ENCODE measurements at places on chromosomes 11 and 22. TPM values are rescaled to one million over a fixed set of nuclear protein-coding genes. Genes with fewer than 3 reads are reported as not detected.

The NAALAD2 gene
- 0.51 TPM for polyA plus RNA-seq

The CASP4 gene
- 15.5 TPM for polyA plus RNA-seq

The KCTD17 gene
- polyA plus RNA-seq = 5.2 TPM

The OR8D1 gene
- not detected for polyA plus RNA-seq

The SELENOM gene
- 17.3 TPM for polyA plus RNA-seq

The RAPSN gene
- 0.12 TPM for polyA plus RNA-seq

The OR51B4 gene
- not detected for polyA plus RNA-seq

DNA sequence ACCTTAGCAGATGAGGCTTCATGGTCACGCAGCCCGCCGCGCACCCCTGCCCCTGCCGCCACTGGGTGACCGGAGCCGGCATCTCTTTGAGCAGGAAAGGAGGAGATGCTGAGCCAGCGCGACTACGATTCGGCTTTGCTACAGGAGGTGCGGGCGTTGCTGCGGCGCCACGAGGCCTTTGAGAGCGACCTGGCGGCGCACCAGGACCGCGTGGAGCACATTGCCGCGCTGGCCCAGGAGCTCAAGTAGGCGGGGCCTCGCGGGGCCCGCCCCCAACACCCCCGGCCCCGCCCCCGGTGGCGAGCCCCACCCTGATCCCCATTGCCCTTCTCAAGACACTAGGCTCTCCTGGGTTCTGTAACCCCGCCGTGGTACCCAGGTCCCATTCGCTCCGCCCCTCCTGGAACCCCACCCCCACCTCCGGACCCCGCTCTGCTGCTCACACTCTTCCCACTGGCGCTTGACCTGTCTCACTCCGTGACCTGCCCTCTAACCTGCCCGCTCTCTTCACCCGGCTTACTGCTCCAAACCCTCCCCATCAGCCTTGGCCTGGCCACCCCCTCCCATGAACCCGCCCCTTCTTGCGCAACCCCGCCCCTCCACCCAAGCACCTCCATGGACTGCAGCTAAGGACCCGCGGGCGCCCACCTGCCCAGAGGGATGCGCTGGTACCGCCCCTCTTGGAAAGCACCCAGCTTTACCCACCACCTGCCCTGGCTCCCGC lies 9.1 kb downstream of the CTSF start:
- H3K4me1 ChIP-seq = peaks cover 3% of the 10 kb centered on the region
- H3K27me3 ChIP-seq = no peaks in the 10 kb centered on the region
- no peaks in the 10 kb centered on the region for H3K36me3 ChIP-seq
- no peak overlapping the region for H3K4me3 ChIP-seq
- H3K27ac ChIP-seq = no peak overlapping the region
- DNase-seq = peak; percentile 51

GRCh38 chr22:19632668-19633148 lies 81.6 kb upstream of the SEPTIN5 start:
- no peaks in the 10 kb centered on the region for H3K4me1 ChIP-seq
- H3K27me3 ChIP-seq = no peaks in the 10 kb centered on the region
- no peaks in the 10 kb centered on the region for H3K36me3 ChIP-seq
- H3K4me3 ChIP-seq = no peak overlapping the region

- H3K4me1 ChIP-seq = no peaks in the 10 kb centered on the region
- H3K36me3 ChIP-seq = no peaks in the 10 kb centered on the region
- no peaks in the 10 kb centered on the region for H3K27me3 ChIP-seq
- no peak overlapping the region for H3K27ac ChIP-seq
These were observed 19.5 kb upstream of the TAB1 start for GRCh38 chr22:39379756-39380730.

- H3K27me3 ChIP-seq = no peaks in the 10 kb centered on the region
- H3K4me1 ChIP-seq = peaks cover 23% of the 10 kb centered on the region
- DNase-seq = no peak
These were observed 15.7 kb upstream of the AIFM3 start for GRCh38 chr22:20951151-20951931.

DNA sequence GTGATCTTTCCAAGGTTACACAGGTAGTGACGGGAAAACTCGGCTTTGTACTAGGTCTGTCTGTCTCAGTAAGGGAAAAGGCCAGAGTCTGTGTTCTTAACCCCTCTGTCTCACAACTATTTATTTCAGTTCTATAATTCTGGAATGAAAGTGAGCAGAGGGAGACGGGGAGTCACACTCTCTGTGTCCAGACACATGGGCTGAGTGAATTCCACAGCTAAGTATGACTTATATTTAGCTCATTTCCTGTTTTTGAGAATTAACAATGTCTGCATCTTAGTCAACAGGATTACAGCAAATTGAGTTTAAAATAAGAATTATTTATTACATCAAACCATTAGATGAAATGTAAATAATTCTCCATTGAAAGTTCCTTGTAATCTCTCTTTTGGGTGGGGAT lies 62.5 kb upstream of the OR4B1 start:
- no peaks in the 10 kb centered on the region for H3K27me3 ChIP-seq
- no peak overlapping the region for H3K27ac ChIP-seq
- H3K4me1 ChIP-seq = no peaks in the 10 kb centered on the region
- no peak for DNase-seq
- no peak overlapping the region for H3K4me3 ChIP-seq

DNA sequence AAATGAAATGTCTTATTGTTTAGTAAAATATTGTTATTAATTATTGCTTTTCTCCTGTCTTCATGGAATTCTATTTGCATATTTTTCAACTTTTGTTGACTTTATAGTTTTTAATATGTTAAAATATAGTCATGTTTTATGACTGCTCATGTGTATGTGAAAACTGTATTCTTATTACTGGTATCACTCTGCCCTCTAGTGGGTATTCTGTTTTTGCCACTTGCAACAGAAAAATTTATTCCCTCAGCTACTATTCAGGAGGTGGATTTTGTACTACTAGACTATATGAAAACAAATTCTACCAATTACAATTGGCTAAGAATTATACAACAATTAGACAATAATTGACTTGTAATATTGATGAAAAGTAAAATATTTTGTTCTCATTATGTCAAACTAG lies 45.0 kb downstream of the OR4C6 start:
- no peak for DNase-seq
- H3K36me3 ChIP-seq = no peaks in the 10 kb centered on the region
- no peak overlapping the region for H3K27ac ChIP-seq
- no peak overlapping the region for H3K4me3 ChIP-seq

DNA sequence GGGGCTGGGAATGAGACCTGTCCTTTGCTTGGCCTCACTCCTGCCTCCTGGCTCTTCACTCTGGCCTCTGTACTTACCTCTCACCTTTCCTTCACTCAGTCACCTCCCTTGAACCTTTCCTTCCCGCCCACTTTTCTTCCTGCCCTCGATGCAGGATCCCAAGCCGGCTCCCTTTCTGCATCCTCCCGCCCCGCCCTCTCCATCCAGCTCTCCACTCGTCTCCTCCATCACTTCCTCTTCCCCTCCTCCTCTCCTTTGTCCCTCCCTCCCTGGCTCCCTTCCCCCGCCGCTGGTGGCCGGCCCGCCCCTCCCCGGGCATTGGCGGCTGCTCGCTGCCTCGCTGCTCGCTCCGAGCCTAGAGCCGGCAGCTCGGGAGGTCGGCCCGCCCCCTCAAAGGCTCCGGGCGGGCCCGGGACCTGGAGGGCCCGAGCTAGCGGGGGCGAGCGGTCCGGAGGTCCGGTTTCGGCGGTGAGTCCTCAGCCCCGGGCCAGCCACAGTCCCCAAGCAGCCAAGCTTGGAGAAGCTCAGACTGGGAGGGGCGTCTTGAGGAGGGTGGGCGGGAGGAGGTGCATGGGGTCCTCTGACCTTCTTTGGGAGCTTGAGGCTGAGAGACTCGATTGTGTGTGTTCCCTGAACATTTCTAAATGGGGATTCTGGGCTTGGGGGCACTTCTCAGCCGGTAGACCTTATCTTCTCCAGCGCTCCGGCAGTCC lies 13.8 kb downstream of the PHLDB1 start:
- peak; percentile 53 for DNase-seq
- H3K36me3 ChIP-seq = no peaks in the 10 kb centered on the region
- peaks cover 2% of the 10 kb centered on the region for H3K27me3 ChIP-seq
- H3K4me1 ChIP-seq = no peaks in the 10 kb centered on the region
- H3K27ac ChIP-seq = peak overlapping the region; percentile 51

- H3K4me3 ChIP-seq = no peak overlapping the region
- no peaks in the 10 kb centered on the region for H3K4me1 ChIP-seq
- H3K27me3 ChIP-seq = no peaks in the 10 kb centered on the region
These were observed 10.0 kb downstream of the IL2RB start for GRCh38 chr22:37139762-37140161.

- H3K27ac ChIP-seq = no peak overlapping the region
- no peak for DNase-seq
- no peak overlapping the region for H3K4me3 ChIP-seq
- no peaks in the 10 kb centered on the region for H3K27me3 ChIP-seq
These were observed 192.6 kb upstream of the E2F8 start for GRCh38 chr11:19433367-19433766.

DNA sequence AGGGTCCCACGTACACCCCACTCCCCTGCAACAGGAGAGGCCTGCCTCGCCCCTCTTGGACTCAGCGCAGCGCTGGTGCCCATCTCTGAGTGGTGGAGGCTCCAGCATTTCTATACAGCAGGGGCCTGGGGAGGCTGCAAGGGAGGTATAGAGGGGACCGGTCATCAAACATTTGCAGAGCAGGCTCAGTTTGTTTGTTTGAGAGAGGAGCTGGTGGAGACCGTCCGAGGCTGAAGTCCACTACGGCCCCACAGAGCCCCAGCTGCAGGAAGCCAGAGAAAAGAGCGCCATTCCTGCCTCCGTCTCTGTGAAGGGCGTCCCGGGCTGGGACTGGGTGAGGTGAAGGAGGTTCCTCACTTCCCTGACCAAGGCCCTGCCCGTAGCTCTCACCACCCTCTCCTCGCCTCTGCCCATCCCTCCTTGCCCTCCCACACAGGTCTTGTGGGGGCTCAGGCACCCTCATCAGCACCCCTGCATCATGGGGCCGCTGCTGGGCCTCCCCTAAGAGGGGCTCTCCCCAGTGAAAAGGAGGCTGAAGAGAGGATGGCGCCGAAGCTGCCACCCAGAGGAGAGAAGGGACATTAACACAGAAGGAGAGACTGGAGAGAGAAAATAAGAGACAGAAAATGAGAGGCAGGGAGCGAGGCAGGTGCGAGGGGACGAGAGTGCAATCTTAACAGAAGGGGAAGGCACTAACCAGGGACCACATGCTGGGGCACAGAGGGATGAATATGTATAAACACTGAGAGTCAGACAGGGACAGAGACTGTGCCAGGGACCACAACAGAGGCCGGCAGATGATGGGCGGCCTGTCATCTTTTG lies 24.5 kb downstream of the RPUSD4 start:
- no peaks in the 10 kb centered on the region for H3K27me3 ChIP-seq
- H3K4me3 ChIP-seq = no peak overlapping the region
- no peak overlapping the region for H3K27ac ChIP-seq

DNA sequence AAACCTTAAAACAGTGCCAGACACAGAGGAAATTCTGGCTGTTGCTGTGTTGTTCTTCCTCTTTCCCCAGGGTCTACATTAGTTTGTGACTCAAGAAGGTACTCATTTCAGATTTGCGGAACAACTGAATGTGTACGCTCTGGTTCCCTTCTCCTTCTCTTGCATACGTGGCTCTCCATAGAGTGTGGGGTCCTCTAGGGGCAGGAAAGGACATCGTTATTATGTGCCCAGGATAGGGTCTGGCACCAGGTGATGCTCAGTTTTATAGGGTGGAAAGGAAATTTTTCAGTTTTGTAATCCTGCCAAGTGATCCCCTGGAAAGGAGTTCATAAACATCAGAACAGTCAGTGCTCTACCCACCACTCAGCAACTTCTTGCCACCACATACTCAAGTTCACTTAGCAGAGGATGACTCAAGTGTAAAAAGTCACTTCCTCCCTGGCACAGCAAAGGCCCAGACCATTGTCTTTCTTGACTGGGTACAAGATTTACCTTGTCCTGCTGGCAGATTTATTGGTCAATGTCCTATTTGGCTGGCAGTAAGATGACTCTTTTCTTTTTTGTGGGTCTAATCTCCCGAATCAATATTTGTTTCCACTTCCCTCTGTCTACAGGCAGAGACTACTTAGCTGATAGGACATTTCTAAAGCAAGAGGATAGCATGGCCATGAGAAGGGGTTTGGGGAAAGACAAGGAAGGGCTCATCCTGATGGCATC lies 246.0 kb upstream of the TENM4 start:
- H3K36me3 ChIP-seq = no peaks in the 10 kb centered on the region
- no peaks in the 10 kb centered on the region for H3K4me1 ChIP-seq
- H3K27ac ChIP-seq = no peak overlapping the region
- H3K27me3 ChIP-seq = no peaks in the 10 kb centered on the region
- DNase-seq = no peak

- H3K27me3 ChIP-seq = no peaks in the 10 kb centered on the region
- H3K27ac ChIP-seq = no peak overlapping the region
- no peaks in the 10 kb centered on the region for H3K4me1 ChIP-seq
- no peak overlapping the region for H3K4me3 ChIP-seq
- no peaks in the 10 kb centered on the region for H3K36me3 ChIP-seq
These were observed 2.8 kb upstream of the CYTH4 start for GRCh38 chr22:37279331-37280181.

DNA sequence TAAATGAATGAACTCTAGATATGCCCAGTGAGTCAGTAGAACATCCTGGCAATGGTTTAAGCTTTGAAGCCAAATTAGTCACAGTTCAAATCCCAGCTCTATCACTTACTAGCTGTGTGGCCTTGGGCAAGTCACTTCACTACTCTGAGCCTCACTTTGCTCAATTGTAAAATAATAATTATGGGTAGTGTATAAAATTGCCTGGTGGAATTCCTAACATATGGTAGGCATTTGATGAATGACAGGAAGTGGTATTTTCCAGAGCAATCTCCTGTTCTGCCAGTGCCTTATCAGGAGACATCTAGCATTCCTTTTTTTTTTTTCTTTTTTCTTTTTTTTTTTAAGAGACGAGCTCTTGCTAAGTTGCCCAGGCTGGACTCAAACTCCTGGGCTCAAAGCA lies 13.0 kb downstream of the SCN4B start:
- H3K27me3 ChIP-seq = peaks cover 11% of the 10 kb centered on the region
- H3K4me1 ChIP-seq = no peaks in the 10 kb centered on the region
- no peaks in the 10 kb centered on the region for H3K36me3 ChIP-seq
- no peak overlapping the region for H3K4me3 ChIP-seq

DNA sequence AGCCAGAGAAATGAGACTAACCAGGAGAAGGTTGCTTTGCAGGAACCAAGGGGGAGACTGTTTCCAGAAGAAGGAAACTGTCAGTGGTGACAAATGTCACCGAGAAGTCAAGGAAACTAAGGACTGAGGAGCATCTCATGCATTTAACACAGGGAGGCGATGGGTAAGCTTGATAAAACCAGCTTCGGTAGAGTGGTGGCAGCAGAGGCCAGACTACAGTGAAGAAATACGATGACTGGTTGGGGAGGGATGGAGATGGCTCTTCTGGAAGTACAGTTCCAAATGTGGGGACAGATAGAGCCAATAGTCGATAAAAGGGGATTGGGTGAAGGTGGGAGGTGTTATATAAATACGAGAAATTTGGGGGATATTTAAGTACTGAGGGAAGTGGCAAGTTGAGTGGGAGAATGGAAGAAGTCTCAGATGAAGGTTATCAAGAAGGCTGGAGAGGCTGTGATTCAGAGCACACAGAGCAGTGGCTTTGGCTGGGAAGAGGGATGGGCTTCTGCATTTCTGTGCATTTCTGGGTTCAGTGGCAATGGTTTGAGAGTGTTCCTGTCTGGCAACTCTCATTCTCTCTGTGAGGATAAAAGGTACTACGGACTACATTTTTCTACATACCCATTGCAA lies 29.2 kb downstream of the SC5D start:
- DNase-seq = no peak
- H3K4me3 ChIP-seq = no peak overlapping the region
- H3K4me1 ChIP-seq = no peaks in the 10 kb centered on the region
- no peaks in the 10 kb centered on the region for H3K36me3 ChIP-seq
